ENCODE measurements at places on chromosomes 5 and 9. TPM values are rescaled to one million over a fixed set of nuclear protein-coding genes. Genes with fewer than 3 reads are reported as not detected.

Gene ANGPTL2
- total RNA-seq: 71.5 TPM

Gene EQTN
- total RNA-seq: not detected

Gene ZFP37
- 0.36 TPM for total RNA-seq

Gene SARDH
- 25.9 TPM for total RNA-seq

Gene HMHB1
- total RNA-seq: not detected

Gene GFI1B
- total RNA-seq: not detected

Gene CCDC152
- total RNA-seq: 2.3 TPM

Gene CCDC183
- 0.18 TPM for total RNA-seq

Gene CD180
- total RNA-seq: not detected

Measured in cardiac atrium fibroblast (primary cell).